ENCODE measurements at places on chromosomes 2 and 18.

DNA sequence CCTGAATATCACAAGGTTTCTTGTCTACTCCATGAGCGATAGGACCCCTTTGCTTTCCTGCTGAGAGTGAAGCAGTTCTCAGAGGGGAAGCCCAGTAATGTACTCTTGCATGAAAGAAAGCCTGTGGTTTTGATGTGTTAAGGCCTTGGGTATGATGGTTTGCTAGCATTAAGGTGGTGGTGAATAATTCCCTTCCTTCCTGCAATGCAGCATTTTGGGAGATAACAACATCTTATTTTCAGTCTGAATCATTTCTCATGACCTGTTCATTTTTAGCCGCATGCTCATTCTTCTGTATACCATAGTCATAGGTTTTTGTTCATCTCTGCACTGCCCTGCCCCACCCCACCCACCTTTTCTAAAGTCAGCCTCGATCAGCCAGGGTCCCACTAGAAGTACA is 66.2 kb downstream of the HNMT start:
- no peak for DNase-seq

- no peak for DNase-seq
These were observed 77.7 kb downstream of the MEIS1 start for GRCh38 chr2:66512626-66513025.

DNA sequence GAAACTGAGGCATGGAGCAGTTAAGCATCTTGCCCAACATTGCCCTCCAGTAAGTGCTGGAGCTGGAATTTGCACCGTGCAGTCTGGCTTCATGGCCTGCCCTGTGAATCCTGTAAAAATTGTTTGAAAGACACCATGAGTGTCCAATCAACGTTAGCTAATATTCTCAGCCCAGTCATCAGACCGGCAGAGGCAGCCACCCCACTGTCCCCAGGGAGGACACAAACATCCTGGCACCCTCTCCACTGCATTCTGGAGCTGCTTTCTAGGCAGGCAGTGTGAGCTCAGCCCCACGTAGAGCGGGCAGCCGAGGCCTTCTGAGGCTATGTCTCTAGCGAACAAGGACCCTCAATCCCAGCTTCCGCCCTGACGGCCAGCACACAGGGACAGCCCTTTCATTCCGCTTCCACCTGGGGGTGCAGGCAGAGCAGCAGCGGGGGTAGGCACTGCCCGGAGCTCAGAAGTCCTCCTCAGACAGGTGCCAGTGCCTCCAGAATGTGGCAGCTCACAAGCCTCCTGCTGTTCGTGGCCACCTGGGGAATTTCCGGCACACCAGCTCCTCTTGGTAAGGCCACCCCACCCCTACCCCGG is 1.3 kb downstream of the PROC start:
- no peak for DNase-seq

DNA sequence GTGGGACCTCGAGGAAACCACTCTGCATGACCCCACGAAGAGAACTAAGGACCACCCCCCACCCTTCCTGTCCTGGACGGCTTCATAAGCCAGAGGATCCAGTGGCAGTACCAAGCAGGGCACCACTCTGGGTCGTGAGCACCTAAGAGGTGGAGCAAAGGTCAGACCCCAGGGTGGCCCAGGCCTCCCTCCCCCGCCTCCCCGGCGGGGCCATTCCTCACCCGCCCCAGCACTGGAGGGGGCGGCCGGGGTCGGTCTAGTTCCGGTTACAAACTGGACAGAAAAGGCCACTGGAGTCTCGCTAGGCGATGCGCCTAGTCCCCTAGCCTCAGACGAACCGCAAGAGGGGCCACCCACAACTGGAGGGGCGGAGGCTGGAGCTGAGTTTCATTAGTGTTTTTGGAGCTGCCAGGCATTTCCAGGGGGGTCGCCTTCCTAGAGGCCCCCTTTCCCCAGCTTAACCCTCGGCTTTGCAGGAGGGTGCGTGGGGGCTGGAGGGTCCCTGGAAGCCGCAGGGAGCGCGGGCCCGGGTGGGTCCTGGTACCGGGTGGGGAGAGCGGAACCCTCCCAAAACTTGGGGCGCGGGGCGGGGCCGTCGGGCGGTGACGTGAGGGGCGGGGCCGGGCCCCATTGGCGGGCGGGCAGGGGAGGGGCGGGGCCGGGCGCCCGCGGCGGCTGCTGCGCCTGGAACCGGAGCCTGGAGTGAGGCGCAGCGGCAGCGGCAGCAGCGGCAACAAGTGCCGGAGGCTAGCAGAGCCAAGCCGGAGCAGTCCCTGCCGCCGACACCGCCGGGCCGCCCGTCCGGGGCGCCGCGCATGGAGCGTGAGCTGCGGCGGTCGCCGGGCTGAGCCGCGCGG is at the start of gene B3GNT2:
TSS of gene B3GNT2 (plus strand) at position 695 of the 857 bp plus-strand sequence. CDS start 26,106 bp downstream, outside the sequence.
- DNase-seq, result peak; percentile 74

GRCh38 chr2:100067784-100068183 is 74.6 kb downstream of the AFF3 start:
- DNase-seq, result no peak

DNA sequence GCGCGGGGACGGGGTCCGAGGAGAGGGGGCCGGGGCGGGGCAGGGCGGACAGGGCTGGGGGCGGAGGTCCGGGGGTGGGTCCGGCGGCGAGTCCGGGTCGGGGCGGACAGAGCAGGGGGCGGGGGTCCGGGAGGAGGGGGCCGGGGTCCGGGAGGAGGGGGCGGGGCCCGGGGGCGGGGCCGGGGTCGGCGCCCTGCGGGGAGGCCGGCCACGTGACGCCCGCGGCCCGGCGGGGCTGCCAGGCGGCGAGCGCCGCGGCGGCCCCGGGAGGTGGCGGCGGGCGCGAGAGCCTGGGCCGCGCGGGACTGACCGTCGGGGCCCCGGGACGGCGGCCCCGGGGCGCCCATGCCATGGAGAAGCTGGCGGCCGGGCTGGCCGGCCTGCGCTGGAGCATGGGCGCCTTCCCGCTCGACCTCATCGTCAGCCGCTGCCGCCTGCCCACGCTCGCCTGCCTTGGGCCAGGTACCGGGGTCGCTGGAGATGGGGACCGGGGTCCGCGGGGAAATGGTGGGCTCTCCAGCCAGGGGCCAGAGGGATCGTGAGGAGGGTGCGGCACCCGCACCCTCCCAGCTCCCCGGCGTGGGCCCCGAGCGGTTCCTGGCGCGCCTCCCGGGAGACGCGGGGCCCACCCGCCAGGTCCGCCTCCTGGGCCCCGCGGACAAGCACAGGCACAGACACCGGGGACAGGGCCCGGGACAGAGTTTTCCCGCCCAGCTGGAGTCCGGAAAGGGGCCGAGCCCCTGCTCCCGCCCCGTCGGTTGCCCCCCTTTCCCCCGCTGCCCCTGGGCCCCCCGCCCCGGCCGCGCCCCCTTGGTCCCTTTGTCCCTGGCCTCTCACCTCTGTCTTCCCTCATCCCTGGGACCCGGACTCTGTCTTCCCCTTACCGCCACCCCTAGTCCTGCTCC is at the start of gene GAREM2:
TSS of gene GAREM2 (plus strand) at position 218 of the 905 bp plus-strand sequence. CDS start at position 351, 133 bp downstream.
- DNase-seq, result peak; percentile 46

- no peak for DNase-seq
These were observed 83.0 kb downstream of the ACSL3 start for GRCh38 chr2:222943820-222944219.

DNA sequence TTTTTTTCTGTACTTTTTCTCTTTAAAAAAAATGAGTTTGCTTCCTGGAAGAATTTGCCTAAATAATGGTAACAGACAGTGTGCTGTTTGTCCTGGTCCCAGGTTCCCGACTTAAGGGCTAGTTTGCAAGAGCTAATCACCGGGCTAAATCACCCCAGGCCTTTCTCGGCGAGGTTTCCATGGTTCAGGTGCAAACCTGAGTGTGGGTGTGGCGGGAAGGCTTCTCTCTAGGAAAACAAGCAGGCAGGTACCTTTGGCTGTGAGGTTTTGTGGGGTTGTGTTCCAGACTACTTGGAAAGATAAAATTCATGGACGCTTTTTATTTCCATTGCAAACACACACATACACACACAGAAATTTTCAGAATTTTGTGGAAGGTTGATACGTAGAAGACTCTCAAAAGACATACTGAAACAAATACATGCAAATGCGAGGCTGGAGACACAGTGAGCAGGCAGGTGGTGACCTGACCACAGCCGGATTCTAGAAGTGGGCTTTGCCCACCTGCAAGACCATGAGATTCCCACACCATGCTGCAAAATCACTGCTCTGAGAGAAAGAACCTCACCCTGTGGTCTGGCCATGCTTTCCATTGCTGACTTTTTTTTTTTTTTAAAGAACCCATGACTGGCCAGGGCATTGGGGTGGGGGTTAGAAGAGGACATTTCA is 815 bp downstream of the CNDP1 start:
- DNase-seq, result peak; percentile 36

GRCh38 chr2:240393831-240394410 is 41.5 kb upstream of the GPC1 start:
- no peak for DNase-seq

DNA sequence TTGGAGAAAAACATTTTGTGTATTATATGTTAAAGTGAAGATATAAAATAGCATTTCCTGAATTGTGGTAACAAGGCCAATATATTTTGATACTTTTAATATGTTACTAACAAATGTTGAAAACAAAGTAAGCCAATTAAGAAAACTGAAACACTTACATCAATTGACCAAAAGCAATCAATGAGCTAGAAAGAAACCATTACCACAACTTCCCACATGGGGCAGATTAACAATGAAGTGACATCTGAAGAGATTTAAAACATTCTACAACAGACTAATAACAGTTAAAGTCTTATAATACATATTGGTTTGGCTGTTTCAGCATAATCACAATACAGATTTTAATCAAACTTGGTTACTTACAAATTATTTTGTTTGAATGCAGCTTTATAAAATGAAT is 282.4 kb upstream of the NETO1 start:
- no peak for DNase-seq

- DNase-seq, result no peak
These were observed 33.6 kb downstream of the SRBD1 start for GRCh38 chr2:45577441-45577840.

DNA sequence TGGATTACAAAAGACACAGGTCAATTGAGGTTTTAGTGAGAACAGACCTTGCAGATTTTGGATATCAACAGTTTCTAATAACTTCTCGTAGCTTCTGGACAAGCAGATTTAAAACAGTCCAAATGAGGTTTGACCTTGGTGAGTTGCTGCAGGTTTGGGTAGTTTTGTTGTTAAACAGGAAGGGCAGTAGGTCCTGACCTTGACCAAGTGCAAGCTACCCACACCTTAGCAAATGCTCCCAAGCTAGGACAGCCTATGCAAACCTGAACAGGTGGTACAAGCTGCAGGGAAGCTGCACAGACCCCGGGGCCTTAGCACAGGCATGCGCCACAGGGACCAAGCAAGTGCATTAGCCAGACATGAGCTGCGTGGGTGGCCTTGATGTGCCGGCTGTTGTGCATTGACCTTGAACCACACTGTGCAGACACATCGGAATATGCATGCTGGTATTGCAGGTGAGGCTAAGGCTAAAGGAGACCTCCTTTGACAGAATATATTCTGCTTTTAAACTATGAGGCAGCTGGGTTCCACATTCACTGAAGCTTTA is 40.2 kb upstream of the AGAP1 start:
- no peak for DNase-seq

DNA sequence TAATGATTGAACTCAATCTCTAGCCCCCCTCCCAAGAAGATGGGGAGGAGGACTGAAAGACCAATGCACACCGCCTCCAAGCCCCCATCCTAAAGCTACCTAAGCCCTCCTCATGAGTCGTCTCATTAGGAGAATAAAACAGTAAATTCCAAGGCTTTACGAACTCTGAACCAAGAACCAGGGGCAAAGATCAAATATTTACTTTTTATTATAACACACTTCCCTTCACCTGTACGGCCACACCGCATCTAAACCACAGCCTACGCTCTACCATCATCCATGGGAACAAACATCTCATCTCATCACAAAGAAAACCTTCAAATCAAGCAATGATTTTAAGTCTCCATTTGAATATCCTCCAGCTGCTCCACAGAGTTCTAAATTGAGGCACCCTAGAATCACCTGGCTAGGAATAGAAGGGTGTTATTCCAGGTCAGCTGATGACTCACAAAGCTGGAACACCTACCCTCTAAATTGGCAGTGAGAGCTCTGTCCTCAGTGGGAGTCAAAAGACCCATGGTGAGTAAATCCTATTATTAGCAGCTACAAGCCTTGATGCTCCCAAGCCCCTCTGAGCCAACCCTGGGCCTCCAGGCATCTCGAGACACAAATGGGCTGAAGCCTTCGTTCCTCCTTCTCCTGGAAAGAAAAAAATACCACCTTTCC is 45.6 kb upstream of the BZW1 start:
- DNase-seq, result no peak

- no peak for DNase-seq
These were observed 403.8 kb downstream of the DCDC2C start for GRCh38 chr2:4107179-4107578.

- peak; percentile 90 for DNase-seq
These were observed 93.0 kb upstream of the SMAD2 start for GRCh38 chr18:48023334-48024008.

- DNase-seq, result no peak
These were observed 14.3 kb upstream of the MAP3K2 start for GRCh38 chr2:127401757-127402695.

GRCh38 chr2:9919512-9919911 is 32.0 kb upstream of the GRHL1 start:
- DNase-seq, result no peak

- no peak for DNase-seq
These were observed 4.7 kb upstream of the HOXD10 start for GRCh38 chr2:176111846-176112374.

GRCh38 chr2:29522951-29523669 is 398.3 kb downstream of the ALK start:
- DNase-seq, result no peak

DNA sequence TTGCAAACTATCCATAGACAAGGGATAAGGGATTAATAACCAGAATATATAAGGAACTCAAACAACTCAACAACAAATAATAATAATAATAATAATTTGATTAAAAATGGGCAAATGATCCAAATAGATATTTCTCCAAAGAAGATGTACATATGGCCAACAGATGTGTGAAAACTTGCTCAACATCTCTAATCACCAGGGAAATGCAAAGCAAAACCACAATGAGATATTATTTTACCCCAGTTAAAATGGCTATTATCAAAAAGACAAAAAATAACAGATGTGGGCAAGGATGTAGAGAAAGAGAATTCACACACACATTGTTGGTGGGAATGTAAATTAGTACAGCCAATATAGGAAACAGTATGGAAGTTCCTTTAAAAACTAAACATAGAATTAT is 26.9 kb downstream of the DNAH7 start:
- DNase-seq, result no peak

DNA sequence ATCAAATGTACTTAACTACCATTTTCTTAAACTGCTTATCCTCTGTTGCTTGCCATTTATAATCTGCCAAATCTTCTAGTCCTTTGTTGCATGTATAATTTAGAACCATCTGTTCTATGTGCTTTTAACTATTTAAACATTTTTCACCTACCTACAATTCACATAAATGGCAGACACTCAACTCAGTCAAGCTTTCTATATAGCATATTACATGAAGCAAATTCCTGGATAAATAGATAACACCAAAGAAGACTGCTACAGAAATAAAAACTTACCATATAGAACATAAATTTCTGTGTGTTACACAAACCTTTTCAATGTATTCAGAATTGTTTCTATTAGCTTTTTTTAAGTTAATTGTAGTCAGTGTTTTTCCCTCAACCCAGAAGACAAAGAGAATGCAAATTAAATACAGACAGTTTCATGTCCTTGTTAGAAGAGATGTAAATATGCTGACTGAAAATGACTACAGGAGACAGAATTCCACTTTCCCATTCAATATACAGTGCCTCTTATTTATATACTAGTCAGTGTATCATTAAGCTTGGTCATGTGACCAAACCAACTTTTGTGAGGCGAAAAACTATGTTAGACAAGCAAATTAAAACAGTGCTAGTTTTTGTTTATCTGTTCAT is 2.6 kb downstream of the BAZ2B start:
- DNase-seq, result peak; percentile 22

- no peak for DNase-seq
These were observed 94.1 kb upstream of the MC4R start for GRCh38 chr18:60466677-60467076.
